Chondrocyte (in vitro differentiated cells): ENCODE measurements at places on chromosomes 11 and 22.

DNA sequence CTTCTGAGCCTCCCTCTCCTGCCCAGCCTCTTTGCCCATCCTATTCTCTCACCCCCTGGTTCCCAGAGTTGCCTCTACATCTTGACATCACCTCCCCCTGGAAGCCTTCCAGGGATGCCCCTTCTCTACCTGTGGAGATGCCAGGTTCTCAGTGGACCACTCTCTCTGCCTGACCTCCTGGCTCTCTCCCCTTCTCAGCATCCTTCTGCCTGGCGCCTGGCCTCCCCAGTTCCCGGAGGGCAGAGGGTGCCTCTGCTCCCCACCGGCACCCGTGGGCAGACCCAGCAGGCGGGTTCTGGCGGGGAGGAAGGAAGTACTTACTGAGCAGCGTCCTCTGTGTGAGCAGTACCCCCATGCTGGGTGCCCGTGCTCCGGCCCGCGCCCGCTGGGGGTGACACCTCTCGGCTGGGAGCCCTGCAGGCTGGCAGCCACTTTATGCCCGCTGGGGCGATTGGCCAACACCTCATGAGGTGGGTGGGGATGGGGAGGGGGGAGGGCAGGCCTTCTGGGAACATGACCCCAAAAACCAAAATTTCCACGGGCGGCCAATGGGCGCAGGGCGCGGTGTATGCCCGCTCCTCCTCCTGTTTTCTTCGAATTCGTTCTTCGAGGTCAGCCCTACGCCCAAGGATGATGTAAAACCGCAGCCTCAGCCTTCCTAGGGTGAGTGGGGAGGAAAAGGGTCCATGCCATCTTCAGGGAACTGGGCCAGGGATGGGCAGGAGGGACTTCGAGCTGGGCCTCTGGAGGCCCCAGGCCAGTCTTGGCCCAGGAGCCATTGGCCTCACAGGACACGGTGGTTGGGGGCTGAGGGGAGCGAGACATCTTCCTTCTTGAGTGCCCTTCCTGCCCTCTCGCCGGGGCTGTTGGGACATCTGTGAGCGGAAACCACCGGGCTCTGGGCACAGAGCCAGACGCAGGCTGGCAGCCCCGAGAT is at the start of gene OSM:
Gene OSM (minus strand): TSS at position 407 of the 937 bp plus-strand sequence. CDS start 52 bp downstream, at position 355.
- DNase-seq, result no peak

DNA sequence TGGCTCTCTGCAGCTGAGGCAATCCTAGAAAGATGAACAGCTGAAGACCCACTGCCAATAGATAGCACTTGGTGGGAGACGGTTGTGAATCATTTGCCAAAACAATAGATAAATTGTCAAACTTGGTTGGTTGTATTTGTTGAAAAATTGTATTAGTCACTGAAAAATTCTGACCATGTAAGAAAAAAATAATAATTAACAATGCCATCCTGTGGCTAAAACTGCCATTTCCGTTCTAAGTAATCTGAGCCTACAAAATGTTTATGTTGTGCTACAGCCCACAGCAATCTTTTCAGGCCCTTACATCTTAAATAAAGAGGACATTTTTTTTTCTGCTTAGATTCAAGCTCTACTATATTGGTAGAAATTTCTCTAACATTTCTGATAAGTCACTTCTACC is 103.2 kb upstream of the ANO3 start:
- DNase-seq, result no peak

- no peak for DNase-seq
Observed at GRCh38 chr11:72591785-72592502, 82.3 kb downstream of the PDE2A start.

- DNase-seq, result no peak
Observed at GRCh38 chr11:119634301-119634700, 94.7 kb downstream of the NECTIN1 start.

DNA sequence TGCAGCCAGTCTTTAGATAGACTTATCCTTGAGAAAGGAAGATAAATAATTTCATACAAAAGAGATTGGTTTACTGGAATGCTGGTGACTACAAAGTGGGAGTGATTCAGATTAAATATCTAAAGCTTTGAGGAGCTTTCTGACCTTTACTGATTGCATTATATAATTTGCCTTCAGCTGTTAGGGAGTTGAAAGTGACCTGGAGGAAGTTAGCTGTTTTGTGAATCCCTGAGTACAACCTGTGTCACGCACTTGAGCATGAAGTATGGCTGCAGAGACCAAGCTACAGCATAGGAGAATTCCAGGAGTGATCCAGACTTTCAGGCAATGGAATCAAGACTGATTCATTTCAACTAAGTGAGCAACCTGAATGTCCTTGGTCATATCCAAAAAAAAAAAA is 1848.3 kb upstream of the RAG2 start:
- DNase-seq, result no peak

DNA sequence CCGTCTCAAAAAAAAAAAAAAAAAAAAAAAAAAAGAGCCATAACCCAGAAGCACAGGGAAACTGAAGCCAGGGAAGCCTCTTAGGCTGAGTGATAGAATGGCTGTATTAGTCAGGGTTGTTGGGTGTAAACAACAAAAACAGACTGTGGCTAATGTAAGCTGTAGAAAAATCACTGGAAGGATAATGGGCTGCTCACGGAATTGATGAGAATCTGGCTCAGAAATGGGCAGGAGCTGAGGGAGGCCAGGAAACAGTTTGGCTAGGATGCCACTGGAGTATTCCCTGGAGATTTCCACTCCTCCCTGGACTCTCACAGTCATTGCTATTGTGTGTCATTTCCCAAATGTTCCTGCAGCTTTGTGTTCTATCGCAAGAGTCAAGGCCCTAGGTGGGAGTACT is 22.4 kb downstream of the SLC22A6 start:
- DNase-seq, result no peak

DNA sequence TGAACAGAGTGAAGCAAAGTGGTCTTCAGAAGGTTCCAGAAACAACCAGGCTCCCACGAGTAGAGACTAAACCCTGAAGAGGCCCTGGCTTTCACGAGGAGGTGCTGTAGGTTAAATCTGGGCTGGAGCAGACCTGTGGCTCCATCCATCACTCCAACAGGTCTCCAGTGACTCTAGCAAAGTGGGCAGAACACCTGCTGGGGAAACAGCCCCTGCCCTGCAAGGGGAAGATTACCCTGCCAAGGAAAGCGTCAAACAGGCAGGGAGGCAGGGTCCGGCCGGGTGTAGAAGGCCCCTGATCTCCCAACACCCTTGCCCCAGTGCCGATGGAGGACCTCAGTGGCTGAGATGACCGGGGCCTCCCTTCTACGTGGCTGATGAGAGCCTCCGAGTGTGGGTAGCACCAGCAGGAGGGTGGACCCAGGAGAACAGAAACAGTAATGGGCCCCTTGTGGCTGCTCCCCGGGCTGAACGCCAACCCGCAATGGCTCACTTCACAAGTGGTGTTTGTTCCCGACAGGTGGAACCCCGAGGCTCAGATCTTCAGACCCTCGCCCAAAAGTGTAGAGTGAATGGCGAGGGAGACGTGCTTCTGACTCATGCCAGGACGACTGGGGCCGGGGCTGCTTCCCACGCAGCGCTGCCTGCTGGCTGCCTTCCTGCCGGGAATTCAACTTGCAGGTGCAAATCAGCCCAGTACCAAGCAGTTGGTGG is 112.0 kb downstream of the SHANK2 start:
- DNase-seq, result no peak

GRCh38 chr11:27627979-27628378 is 72.3 kb downstream of the BDNF start:
- no peak for DNase-seq

DNA sequence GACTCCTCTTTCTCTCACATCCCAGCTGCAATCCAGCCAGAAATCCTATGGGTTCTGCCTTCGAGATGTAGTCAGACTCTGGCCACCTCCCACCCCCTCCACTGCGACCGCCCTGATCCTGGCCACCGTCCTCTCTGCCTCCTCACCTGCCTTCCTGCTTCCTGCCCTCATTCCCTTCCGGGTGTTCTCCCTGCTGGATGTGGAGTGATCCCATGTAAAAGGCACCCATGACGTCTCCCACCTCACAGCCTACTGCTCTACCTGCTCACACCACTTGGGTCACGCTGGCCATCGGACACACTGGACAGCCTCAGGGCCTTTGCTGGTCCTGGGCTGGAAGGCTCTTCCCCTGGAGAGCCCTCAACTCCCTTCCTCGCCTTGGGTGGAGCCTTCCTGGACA is 33.7 kb upstream of the CD5 start:
- DNase-seq, result no peak

DNA sequence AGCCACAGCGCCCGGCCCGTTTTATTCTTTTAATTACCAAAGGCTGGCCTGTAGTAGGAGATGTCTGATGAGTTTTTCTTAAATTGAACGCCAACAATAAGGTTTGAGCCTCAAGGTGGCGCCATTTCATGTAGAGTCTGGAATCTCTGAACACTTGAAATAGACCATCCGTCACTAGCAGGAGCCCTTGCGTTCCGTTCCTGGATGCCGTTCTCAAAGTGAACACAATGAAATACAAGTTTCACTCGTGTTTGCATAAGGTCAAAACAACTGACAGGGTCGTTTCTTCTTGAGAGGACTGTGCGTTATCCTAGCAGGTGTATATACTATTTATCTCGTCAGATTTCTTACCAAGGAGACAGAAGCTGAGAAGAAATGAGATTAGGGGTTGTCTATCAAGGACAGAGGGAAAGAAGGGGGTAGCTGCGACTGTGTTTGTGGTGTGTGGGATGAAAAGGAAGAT is 18.7 kb upstream of the SCGB1D1 start:
- no peak for DNase-seq

DNA sequence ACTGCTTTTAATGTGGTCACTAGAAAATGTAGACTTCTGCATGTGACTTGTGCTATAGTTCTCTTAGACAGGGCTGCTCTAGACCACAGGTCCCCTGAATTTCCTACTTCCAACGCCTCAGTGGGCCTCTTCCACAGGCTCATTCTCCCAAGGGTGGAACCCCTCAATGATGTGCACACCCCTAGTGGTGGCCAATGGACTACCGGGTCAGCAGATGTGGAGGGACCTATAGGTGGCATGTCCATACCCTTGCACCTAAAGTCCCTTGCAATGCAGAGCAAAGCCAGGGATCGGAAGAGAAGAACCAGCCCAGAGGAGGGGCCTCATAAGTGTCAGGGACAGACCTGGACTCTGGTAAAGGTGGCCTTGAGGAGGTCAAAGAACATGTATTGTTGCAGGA is 20.0 kb downstream of the MMP13 start:
- DNase-seq, result no peak

- no peak for DNase-seq
Observed at GRCh38 chr11:8865304-8865703, 45.7 kb upstream of the AKIP1 start.

DNA sequence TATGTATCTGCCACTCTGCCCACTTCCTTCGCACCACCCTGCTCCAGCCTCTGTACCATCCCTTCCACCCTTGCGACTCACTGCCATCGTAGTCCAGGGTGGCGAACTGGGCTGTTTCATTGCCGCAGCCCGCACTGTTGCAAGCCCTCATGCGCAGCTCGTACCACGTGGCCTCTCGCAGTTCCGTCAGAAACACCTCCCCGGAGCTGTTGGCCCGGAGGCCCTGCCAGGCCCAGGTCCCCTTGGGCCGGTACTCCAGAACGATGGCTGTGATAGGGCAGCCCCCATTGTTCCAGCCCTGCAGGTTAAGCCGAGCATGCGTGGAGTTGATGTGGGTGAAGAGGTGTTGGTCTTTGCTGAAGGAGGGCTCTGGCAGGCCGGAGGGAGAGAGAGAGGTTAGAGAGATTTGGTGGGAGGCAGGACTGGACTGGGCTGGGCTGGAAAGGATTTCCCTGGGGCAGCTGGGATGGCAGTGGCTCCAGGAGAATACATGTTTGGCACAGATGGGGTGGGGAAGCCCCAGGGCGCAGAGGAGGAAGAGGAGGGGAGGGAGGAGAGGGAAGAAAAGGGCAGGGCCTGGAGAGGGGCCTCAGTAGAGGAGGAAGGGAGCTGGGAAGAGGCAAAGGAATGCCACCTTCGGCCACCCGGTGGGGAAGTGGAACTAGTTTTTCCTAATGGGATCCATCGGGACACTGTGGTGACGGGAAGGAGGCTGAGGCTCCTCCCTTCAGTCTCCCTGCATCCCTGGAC is 109.6 kb downstream of the CEP164 start:
- peak; percentile 79 for DNase-seq
